ENCODE measurements at places on chromosomes 2 and 18. TPM values are rescaled to one million over a fixed set of nuclear protein-coding genes. Genes with fewer than 3 reads are reported as not detected.

GCG gene
- not detected for total RNA-seq

ACTR1B gene
- 59.1 TPM for total RNA-seq

TFPI gene
- 0.42 TPM for total RNA-seq

AQP12B gene
- total RNA-seq = not detected

FOSL2 gene
- 35.6 TPM for total RNA-seq

POTEC gene
- total RNA-seq = not detected

ABCA12 gene
- 2.8 TPM for total RNA-seq

SP3 gene
- 63.9 TPM for total RNA-seq

GPC1 gene
- 116 TPM for total RNA-seq

C2orf81 gene
- 1.5 TPM for total RNA-seq

SLC19A3 gene
- total RNA-seq = 0.21 TPM

SAG gene
- not detected for total RNA-seq
